HFF-Myc (cell line): ENCODE measurements at places on chromosomes 12 and 14.

DNA sequence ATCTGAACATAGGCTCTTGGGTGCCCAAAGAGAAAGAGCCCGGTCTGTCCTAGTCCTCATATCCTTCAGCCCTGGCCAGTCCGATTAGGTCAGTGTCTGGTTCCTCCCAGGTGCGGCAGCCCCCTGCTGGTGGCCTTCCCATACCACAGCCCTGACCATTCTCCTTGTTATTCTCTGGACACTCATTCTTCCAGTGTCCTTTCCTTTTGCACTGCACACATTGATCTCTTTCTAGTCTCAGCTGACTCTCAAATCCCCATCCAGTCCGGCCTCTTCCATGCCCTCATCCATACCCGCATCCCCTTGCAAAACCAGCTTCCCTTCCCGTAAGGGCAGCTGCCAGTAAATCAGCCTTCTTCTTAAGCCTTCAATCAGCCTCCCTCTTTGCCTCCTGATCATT lies 1316.3 kb downstream of the TMEM121 start:
- no peak for DNase-seq

DNA sequence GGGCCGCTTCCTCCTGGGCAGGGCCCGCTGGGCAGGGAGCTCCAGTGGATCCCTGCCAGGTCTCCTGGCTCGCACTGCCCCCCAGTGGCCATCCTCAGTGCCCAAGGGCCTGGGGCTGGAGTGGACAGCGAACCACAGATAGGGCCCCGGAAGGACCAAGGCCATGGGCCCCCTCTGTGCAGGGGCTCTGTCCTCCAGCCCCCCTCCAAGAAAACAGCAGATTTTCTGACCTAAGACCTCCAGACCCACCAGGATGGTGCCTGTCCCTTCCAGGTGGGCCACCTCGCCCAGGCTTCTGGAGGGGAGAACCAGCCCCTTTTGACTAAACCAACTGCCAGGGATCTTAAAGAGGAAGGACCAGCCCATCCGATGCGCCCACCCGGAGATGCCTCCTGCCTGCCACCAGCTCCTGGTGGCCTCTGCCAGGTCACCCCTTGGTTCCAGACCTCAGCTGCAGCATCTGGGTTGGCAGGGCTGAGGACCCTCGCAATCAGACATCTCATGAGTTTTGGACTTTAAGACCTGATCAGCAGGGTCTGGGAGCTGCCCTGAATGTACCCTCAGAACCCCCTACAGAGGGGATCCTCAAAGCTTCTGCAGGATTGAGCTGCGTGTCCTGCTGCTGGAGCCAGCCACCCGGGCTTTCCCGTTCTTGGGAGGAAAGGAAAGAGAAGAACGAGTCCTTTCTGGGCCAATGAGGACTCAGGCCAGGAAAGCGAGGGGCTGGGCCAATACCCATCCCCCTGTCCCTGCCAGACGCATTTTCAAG lies 325.8 kb upstream of the DIO3 start:
- no peak for DNase-seq

DNA sequence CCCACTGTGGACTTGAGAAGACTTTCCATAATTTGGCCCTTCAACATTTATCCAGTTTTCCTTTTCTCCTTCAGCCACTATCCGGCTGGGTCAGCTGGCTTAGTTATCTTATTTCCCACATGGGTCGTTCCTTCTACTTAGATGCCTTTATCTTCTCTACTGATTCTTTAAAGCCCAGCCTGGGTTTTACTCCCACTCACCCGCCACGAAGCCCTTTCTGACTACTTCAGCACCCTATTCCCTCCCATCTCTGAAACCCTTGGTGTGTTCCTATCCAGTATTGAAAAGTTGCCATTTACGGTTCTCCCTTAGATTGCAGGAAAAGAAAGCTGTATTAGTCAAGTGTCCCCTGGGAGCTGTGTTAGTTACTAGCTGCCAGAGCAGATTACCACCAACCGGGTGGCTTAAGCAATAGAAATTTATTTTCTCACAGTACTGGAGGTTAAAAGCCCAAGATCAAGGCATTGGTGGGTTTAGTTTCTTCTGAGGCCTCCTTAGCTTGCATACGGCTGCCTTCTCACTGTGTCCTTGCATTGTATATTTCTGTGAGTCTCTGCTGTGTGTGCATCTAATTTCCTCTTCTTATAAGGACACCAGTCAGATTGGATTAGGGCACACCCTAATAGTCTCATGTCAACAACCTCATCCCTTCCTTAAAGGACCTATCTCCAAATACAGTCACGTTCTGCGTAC lies 105.5 kb downstream of the GPATCH2L start:
- DNase-seq = no peak

- no peak for DNase-seq
Observed at GRCh38 chr14:61290701-61291100, 9.6 kb upstream of the TMEM30B start.

DNA sequence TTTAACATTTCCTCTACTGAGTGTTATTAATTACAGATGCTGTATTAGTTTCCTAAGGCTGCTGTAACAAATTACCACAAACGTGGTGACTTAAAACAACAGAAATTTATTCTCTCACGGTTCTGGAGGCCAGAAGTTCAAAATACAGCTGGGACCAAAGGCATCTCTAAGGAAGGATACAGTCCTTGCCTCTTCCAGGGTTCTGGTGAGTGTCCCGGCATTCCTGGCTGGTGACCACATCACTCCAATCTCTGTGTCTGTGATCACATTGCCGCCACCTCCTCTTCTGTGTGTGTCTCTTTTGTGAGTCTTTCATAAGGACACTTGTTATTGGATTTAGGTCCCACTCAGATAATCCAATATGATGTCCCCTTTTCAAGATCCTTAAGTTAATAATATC lies 85.1 kb upstream of the CCDC198 start:
- DNase-seq = no peak

GRCh38 chr12:57127726-57128518 lies at the start of gene LRP1:
TSS of gene LRP1 (plus strand) at chr12:57128483. CDS start at chr12:57128965, 482 bp downstream.
- DNase-seq = no peak

DNA sequence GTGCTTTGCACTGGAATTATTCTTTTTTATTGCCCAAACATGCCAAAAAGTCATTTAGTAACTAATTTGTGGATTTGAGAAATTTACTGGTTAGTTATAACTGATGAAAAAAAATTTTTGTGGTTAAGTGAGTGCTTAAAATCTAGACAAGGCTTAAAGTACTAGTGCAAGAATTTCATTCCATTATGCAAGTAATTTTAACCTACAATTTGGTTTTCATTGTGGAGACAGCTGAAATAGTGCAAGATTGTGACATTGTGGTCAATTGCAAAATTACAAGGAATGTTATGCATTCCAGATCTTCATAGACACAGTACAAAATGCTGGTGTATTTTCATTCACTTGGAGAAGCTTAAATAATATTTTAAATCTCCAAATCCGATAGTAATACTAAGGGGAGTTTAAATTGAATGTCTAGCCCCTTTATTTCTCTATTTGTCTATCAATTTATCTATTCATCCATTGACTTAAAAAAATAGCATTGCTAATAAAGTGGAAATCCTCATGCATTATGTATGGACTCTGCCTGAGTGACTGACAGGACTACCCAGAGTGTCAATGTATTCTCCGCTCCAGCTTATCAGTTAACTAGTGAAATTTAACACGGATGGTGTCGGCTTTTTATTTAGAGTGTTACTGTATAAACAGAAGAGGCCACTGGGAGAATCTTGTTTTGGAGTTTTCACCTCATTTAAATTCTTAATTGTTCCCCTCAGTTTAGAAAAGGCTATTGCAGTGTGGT lies 125.9 kb downstream of the ALX1 start:
- no peak for DNase-seq

DNA sequence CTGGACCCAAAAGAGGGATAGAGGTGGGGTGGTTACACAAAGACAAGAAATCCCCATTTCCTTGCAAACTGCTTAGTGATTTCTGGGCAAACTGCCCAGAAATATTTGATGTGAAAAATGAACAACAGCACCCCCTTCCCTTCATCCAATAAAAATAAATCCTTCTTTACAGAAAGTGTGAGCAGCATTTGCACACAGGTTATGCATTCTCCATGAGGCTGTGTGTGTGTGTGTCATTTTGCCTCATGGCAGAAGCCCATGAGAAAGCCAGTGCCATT lies 17.2 kb upstream of the NRXN3 start:
- no peak for DNase-seq

GRCh38 chr12:82174936-82175335 lies 183.3 kb downstream of the CCDC59 start:
- no peak for DNase-seq

DNA sequence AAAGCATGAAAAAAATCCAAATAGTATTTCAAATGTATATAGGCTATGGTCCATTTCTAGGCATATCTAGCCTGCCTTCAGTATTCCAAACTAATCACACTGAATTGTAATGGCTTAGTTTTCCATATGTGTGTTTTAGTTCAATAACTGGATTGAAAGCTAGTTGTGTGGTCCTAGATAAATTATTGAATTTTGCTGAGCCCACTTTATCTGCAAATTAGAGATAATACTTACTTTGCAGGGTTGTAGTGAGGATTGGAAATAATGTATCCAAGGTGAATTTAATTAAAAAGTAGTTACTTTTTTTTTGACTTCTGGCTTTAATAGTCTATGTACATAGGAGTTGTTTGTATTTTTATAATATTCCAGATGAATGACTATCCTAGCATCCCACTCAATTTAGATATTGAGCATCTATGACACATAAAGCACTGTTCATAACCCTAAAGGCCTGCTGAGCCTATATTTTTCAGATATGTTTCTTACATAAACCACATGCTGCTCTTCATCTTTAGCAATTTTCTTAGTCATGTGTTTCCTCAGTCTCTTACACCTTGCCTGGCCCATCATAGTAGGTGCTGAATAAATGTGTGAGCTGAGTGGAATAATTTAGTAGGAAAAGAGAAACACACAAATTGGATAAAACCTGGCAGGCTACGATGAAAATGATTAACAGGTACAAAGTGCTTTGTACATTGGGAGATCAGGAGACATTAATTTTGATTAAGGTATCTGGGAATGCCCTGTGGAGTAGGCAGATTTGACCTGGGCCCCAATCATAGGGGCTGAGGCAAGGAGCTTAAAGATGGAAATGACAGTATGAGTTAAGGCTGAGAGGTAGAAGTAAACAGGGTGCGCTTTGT lies 1.1 kb upstream of the ATP23 start:
- no peak for DNase-seq

DNA sequence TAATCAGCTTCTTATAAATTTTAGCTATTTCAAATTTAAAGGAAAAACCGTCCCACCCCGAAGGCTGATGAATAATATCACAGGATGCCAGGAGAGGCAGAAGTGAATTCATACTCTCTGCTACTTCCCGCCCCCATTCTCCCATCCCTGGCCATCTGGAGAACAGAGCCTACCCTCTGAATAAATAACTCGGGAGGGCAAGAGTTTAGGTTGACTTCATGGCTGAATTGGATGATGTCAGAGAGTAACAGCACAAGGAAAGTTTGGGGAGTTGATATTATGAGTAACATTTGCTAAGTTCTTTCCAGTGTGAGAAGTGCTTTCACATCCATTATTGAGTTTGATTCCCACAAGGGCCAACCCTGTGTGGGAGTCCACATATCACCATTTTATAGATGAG lies 241.6 kb downstream of the EGLN3 start:
- no peak for DNase-seq

- DNase-seq = no peak
Observed at GRCh38 chr12:49111206-49111605, 559 bp upstream of the LMBR1L start.

- DNase-seq = no peak
Observed at GRCh38 chr14:91509878-91510170, 286 bp downstream of the PPP4R3A start.

DNA sequence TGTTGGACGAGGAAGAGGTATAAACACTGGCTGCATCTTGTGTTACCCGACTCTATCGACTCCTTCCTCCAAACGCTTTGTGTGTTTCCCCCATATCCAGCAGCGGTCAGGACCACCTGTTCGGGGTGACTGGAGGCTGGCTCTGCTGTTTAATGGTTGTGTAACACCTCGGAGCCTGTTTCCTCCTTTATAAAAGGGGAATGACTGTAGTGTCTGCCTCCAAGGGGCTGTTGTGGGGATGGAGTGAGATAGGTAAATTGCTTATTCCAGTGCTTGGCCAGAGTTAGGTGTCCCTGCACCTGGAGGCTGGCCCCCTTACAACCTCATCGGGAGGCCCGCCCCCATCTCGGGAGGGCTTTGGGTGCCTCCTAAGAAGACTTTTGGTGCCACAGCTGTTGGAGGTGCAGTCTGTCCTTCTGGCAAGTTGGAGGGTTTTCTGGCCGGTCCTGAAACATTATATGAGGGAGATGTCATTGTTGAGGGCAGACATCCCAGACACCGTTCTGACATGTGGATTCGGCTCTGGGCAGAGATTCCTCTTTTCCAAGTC lies 1.1 kb downstream of the MLXIP start:
- DNase-seq = no peak

DNA sequence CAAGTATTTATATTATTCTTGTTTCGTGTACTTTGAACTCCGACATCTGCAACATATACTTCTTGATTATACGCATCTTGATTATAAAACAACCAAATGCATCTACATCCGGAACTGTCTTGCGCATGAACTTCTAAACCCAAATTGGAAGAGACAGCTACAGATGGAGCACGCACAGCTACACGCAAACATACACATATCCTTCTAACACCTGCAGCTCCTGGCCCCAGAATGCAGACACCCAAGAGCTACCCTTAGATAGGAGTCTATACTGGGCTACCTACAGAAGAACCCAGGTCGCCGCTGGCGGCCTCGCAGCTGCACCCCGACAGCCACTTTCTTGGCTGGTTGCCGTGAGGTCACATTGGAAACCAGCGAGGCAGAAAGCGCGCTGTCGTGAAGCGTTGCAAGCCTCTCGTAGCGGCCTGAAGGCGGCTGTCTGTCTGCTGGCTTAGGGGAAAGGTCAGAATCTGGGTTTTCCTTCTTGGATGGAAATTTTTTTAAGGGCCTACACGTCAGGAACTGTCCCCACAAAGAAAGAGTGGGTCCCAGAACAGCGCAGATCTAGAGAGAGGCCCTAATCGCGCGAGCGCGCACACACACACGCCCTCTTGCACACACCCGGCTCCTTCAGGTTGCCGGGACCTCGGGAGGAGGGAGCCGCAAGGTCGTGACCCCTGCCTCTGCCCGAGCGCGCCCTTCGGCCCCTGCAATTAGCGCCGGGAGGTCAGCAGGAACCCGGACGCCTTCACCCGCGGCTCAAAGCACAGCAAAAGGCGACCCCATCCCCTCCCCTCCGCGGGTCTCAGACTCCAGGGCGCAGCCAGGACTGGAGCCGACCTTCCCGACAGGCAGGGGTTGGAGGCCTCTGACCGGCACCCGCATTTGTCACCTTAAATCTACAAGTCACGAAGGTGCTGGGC lies 17.0 kb downstream of the TBX3 start:
- DNase-seq = peak; percentile 94

- DNase-seq = no peak
Observed at GRCh38 chr12:119949594-119949993, 39.4 kb upstream of the BICDL1 start.

- no peak for DNase-seq
Observed at GRCh38 chr14:92492258-92492657, 21.3 kb upstream of the RIN3 start.

DNA sequence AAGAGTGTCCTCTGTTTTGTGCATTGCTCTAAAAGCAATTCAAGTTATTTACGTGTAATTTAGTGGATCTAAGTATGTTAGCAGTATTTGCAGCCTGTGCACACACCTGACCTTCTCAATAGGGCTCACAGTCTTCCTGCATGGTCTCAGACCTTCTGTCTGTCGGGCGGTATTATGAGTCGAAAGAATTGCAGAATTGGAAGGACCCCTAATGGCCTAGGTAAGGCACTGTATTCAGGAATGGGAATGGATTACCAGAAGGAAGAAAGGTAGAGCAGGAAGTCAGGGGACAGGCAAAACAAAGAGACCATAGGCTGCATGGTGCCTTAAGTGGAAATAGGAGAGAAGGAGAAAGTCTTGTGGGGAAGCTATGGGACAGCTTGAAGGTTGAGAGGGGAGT lies 341.6 kb downstream of the VRK1 start:
- no peak for DNase-seq
